Activated CD8-positive, alpha-beta memory T cell treated with anti-CD3 and anti-CD28 coated beads, Interleukin-2, amount 10 ng/mL, durations not matched to agents 7 days and 5 days (primary cell): ENCODE measurements at places on chromosomes 4 and X. TPM values are rescaled to one million over a fixed set of nuclear protein-coding genes. Genes with fewer than 3 reads are reported as not detected.

Gene CAPN6
- total RNA-seq = not detected

Gene DUX4
- not detected for total RNA-seq

Gene ADH1C
- total RNA-seq = not detected

Gene SLC34A2
- not detected for total RNA-seq

Gene AMOT
- total RNA-seq = 0.38 TPM

Gene LRPAP1
- 87.6 TPM for total RNA-seq

Gene RENBP
- 7.5 TPM for total RNA-seq

Gene VSIG4
- not detected for total RNA-seq

Gene SUPT20HL2
- not detected for total RNA-seq

Gene PNMA5
- total RNA-seq = not detected
